Stimulated activated CD8-positive, alpha-beta memory T cell treated with anti-CD3 and anti-CD28 coated beads, Interleukin-7, amount 100 ng/mL, for 4 hours (primary cell): ENCODE measurements at places on chromosomes 7 and 10.

DNA sequence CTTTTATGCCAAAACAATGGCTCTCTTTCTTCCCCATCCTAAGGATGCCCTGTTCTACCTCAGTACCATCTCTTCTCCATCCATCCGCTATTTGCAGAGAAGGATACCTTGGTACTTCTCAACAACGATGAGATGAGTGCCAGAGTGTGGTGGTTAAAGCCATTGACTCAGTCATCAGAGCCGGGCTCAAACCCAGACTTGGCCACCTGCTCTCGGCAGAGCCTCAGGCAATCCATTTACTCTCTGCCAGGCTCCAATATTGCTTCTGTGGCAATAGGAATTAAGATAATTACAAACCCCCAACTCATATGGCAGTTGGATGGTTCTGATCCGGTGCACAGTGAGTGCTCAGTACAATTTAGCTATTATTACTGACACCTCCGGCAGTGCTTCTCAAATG lies 121.3 kb downstream of the PRLHR start:
- no peak for DNase-seq

- no peak for DNase-seq
Measured at GRCh38 chr7:157782041-157782440, 445.2 kb downstream of the DNAJB6 start.

DNA sequence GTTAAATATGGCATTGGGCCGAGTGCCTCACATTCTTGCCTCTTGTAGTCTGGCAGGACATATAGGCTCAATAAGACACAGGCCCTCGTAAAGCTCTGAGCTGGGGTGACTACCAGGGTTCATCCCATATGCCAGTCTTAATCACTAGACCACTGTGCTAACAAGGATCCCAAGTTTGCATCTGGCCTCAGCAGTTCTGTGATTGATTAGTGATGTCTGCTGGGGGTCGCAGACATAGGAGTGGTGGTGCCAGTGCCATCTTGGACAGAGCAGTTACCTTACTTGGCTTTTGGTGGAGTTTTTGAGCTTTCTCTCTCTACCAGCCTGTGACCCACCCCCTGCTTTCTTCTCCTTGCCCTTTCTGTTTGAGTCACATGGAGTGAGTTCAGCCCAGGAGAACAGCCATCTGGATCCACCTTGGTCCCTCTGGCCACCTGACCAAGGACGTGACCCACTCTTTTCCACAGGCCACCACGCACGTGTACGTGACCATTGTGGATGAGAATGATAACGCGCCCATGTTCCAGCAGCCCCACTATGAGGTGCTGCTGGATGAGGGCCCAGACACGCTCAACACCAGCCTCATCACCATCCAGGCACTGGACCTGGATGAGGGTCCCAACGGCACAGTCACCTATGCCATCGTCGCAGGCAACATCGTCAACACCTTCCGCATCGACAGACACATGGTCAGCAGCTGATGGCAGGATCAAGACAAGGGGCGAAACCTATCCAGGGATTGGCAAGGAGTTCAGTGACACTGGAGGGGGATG lies 4.1 kb upstream of the VSIR start:
- DNase-seq: no peak

DNA sequence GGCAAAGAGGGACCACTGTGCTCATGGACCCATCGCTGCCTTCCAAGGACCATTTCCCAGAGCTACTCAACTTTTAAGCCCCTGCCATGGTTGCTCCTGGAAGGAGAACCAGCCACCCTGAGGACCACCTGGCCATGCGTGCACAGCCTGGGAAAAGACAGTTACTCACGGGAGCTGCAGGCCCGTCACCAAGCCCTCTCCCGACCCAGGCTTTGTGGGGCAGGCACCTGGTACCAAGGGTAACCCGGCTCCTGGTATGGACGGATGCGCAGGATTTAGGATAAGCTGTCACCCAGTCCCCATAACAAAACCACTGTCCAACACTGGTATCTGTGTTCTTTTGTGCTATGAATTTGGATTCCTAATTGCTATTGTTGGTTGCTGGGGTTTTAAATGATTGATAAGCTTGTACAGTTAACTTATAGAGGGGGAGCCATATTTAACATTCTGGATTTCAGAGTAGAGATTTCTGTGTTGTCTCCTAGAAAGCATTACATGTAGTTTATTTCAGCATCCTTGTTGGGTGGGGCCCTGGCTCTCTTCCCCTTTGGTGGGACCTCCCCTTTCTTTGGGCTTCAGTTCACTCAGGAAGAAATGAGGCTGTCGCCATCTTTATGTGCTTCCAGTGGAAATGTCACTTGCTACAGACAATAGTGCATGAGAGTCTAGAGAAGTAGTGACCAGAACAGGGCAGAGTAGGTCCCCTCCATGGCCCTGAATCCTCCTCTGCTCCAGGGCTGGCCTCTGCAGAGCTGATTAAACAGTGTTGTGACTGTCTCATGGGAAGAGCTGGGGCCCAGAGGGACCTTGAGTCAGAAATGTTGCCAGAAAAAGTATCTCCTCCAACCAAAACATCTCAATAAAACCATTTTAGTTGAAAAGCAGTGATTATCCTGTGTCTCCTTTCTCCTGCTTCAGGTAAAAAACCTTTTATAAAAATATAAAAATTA lies 19.4 kb downstream of the LAT2 start:
- no peak for DNase-seq

GRCh38 chr7:73716318-73716890 lies 3.1 kb downstream of the STX1A start:
- no peak for DNase-seq

- peak; percentile 60 for DNase-seq
Measured at GRCh38 chr7:150451097-150451793, 815 bp downstream of the GIMAP8 start.

GRCh38 chr10:43256531-43257346 lies 10.1 kb downstream of the RASGEF1A start:
- no peak for DNase-seq

DNA sequence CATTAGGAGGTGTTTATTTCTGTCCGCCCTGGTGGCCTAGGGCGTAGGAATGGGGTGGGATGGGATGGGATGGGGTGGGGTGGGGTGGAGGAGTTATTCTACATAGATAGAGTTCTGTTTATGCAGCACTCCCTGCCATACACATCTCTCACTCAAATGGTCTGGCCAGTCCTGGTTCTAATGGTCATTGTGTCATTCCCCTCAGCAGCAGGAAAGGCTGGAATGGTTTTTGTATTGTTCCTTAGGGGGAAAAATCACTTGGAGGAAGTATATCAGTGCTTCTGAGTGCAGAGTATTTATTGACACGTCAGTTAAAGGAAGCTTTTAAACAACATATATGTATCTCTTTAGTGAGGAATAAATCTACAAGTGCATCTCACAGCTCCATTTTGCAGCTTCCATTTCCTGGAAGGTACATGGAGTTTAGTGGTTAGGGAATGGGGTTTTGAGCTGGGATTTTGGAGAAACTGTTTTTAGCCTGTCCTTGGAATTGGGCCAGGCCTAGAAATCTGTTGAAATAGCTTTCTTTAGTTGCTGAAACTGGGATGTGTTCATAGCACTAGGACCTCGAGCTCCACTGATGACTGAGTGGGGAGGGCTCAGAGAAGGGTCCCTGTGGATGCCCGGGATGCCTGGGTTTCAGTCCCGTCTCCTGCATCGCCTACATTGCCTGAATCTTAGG lies 8.3 kb downstream of the TSPAN14 start:
- DNase-seq: no peak

GRCh38 chr7:109821156-109821555 lies 1251.5 kb downstream of the DNAJB9 start:
- no peak for DNase-seq

DNA sequence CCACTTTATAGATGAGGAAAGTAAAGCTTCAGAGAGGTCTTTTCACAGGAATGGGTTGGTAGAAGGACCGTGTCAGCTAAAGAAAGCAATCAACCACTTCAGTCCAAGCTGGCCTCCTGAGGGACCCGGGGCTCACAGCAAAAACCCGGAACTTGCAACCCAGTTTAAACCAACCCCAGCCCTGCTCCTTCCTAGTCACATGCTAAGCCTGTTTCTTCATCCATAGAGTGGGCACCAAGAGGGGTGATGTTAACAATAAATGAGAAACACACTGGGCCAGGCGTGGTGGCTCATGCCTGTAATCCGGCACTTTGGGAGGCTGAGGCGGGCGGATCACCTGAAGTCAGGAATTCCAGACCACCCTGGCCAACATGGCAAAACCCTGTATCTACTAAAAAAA lies 12.1 kb upstream of the NPFFR1 start:
- DNase-seq: no peak

GRCh38 chr10:102398172-102399020 lies 2.9 kb downstream of the NFKB2 start:
- DNase-seq: no peak

- DNase-seq: no peak
Measured at GRCh38 chr7:142440906-142441411, 183.1 kb upstream of the PRSS58 start.

- no peak for DNase-seq
Measured at GRCh38 chr7:132514430-132514829, 61.8 kb downstream of the PLXNA4 start.

DNA sequence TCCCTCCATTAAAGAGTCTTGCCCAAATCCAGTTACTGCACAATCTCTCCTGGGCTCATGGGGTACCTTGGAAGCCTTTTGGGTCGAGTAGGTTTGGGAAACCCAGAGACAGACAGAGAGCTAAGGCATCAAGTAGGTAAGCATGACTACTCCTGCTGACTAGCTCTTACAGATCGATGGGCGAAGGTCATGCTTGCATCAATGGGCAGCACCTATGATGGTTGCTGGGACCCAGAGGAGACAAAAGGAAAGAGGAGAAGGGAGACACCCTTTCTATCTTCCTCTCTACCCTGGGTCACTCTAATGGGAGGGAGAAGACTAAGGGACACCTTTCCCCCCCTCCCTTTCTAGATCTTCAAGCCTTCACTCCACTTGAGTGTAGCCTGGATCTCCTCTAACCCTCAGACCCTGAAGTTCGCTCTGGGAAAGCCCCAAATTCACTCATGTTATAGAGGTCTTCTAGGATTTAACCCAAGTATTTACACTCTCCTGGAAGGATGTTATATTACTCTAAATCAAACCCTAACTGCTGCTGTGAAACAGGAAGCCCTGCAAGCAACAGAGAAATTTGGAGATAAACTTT lies 31.6 kb upstream of the ZNF746 start:
- DNase-seq: no peak

DNA sequence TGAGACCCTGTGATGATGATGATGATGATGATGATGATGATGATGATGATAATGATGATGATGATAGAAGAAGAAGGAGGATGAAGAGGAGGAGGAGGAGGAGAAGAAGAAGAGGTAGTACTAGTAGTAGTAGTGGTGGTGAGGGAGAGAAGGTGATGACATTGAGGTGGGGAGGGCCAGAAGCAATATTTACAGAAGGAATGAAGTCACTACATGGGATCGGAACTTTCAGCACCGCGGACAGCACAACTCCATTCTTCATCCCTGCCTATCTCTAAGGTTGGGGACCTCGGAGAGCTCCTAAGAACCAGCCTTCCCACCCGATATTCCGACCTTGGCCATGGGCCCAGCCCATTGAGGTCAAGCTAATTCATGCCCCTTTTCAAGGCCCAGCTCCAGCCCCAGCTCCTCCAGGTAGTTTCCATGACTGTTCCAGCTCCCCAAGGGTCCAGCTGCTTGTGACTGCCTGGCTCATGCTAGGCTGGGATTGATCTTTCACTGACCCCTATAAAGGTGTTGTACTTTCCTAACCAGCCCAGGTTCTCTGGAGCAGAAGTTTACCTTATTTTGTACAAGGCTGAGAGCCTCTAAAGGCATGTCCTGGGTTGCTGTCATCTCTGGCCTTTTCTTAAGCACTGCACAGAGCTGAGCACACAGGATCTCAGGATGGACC lies 10.3 kb downstream of the CRHR2 start:
- DNase-seq: no peak

GRCh38 chr7:96219378-96220130 lies 102.3 kb downstream of the SLC25A13 start:
- DNase-seq: no peak

DNA sequence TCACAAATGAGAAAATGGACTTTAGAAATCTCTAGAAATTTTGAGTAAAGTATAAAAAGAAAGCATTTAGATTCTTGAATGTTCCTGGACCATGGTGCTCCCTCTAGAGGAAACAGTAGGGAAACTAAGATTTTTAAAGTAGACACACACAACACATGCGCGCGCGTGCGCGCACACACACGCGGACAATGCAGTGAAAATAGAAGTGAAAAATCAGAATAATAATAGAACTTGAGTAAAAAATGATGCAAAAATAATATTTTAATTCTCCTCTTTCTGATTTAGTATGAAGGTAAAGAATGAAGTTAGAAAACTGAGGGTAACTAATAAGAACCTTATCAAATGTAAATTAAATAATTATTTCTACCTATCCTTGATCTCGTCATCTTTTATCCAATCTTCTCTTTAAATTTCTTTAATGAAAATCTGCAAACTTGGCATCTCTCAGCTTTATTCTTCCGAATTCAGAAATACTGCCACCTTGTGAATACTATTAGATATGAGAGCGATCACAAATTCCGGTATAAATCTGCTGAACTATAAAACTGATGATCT lies 117.0 kb upstream of the AMPH start:
- no peak for DNase-seq

DNA sequence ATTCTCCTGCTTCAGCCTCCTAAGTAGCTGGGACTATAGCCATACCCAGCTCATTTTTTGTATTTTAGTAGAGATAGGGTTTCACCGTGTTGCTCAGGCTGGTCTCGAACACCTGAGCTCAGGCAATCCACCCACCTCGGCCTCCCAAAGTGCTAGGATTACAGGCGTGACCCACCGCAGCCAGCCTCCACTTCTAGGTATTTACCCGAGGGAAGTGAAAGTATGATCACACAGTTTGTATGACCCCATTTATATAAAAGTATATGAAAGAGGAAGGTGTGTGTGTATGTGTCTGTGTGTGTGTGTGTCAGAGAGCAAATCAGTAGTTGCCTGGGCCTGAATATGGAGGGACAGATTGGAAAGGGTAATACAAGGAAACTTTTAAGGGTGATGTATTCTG lies 2.0 kb upstream of the PURB start:
- no peak for DNase-seq

GRCh38 chr10:122091722-122092121 lies 102.8 kb downstream of the TACC2 start:
- no peak for DNase-seq

GRCh38 chr7:130180571-130181262 lies 24.5 kb downstream of the TMEM209 start:
- no peak for DNase-seq

GRCh38 chr10:89904755-89905154 lies 203.4 kb downstream of the KIF20B start:
- no peak for DNase-seq

GRCh38 chr10:17206210-17206709 lies 4.8 kb upstream of the TRDMT1 start:
- no peak for DNase-seq
